ENCODE measurements at places on chromosomes 12 and 14.

DNA sequence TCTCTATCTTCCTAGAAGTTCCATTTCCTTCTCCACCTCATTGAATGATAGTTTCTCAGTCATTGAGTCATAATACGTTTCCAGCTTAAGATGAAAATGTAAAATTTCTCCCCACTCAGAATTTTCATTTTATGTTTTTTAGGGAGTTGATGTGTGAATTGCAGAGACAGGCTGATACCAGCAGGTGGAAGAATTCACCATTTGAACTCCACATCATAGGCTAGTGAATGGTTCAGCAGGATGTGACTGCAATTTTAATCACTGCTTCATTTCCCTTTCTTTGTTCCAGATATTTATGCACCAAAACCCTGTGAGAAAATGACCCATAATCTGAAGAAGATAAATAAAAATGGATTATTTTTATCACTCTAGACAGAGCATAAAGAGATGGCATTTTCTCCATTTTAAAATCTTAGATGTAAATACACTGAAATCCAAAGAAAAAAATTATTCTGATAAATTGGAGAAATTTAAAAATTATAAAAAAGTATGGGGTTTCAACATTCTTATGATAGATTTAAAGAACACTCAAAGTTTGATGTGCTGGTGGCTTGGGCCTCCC is 10.6 kb upstream of the PYGL start:
- DNase-seq, result peak; percentile 52

GRCh38 chr12:99436584-99436983 is 211.0 kb upstream of the GARIN6 start:
- DNase-seq, result no peak

- no peak for DNase-seq
These were observed 70.4 kb downstream of the IFNG start for GRCh38 chr12:68089101-68089500.

GRCh38 chr12:74890237-74890599 is 319.4 kb downstream of the KCNC2 start:
- DNase-seq, result peak; percentile 43

- no peak for DNase-seq
These were observed 47.4 kb downstream of the NIN start for GRCh38 chr14:50783563-50783962.

- peak; percentile 7 for DNase-seq
These were observed 321.4 kb upstream of the LRFN5 start for GRCh38 chr14:41285186-41285748.

DNA sequence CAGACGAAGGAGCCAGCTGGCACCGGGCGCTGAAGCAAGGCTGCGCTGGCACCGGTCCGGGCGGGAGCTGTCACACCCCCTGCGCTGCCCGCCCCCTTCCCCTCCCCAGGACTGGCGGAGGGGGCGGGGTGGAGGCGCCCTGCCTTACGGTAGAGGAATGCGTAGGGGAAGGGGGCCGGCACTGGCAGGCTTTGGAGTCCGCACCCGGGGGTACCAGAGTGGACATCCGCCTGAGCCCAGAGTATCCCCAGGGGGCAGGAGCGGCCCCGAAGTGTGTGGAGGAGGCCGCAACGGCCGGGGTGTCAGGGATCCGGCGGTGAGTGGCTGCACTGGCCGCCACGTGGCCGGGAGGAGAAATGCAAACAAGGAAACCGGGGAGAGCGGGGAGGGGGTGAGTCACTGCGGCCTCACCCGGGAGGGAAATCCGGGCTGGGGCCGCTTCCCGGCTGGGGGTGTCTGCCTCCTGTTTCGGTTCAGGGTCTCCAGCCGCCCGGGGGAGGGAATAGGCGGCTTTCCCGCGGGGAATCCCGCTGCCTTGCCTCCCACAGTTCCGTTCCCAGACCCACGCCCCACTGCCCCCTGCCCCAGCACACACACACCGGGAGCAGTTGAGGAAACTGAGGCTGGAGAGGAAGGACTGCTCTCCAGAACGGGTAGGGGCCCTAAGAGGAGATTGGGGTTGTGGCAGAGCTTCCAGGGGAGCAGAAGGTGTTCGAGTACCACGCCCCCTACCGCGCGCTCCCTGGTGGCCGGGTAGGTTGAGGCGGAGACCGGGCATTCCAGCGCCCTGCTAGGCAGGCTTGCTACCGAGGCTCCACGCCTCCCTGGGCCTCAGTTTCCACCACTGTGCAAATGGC is at the start of gene RAPGEF3:
Gene RAPGEF3, minus strand, starts transcription at position 47 of the 857 bp plus-strand sequence. CDS start 324 bp downstream, outside the sequence.
- DNase-seq, result peak; percentile 59

- DNase-seq, result no peak
These were observed 328.8 kb downstream of the ADGRD1 start for GRCh38 chr12:131282292-131283080.

DNA sequence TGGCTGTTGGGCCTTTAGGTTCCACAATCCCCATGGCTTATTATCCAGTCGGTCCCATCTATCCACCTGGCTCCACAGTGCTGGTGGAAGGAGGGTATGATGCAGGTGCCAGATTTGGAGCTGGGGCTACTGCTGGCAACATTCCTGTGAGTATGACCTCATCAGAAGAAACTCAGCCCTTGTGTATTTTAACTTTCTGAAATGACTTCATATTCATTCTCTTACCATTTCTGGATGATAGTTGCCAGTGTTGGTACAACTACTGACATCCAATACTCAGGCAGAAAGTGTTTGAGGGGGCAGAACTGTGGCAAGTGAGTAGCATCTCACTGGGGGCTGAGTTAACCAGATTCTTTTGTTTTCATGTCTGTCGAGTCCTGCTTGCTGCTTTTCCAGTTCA is 2.3 kb downstream of the DAZAP2 start:
- no peak for DNase-seq

GRCh38 chr12:116759783-116760621 is 21.9 kb downstream of the RNFT2 start:
- DNase-seq, result no peak

DNA sequence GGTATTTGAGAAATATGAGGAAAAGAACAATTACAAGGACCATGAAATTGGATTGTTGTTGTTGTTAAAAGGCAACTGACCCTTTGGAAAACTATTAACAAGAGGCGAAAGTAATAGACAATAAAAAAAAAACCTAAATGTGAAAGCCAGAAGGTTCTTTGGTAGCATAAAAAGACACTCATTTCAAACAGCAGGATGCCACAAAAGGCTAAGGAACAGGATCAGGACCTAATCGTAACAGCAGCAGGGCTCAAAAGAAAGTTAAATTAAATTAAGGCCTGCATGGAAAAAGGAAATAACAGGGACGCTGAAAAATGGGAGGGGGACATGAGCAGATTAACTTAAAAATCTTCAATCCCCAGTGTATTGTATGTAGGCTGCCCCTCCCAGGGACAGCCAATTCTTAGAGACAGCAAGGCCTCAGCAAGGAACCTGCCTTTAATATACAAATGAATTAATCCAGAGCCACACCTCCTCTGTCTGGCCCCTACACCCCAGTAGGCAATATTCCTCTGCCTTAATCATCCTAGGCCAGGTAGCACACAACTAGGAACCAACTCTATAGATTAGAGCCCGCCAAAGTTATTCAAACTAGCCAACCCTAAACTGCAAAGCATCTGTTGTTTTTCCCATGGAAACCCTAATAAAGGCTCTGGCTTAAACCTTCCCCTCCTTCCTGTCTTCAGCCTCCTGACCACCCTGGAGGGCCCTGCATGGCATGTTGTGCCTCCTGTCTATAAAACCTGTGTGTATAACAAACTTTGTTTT is 28.4 kb upstream of the AP4S1 start:
- DNase-seq, result no peak
